Iris pigment epithelial cell (primary cell): ENCODE measurements at places on chromosomes 7 and 10.

DNA sequence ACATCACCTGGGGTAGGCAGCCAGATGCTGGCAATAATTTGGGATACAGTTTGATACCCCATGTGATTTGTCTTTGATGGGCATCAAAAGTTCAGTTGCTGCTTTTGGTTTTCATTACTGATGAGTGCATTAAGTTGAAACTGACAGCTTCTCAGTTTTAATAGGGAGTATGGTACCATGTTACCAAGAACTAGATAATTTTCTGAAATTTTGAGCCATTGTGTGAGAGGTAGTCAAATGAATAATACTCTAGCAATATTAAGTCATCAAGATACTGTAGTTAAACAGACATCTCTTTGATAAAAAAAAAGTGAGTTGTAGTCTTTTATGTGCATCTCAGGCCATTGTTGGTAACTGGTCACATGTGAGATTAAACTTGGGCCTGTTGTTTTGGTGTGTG lies 71.5 kb downstream of the ST7 start:
- no peak for DNase-seq

GRCh38 chr10:14412624-14413023 lies 81.9 kb upstream of the FRMD4A start:
- DNase-seq, result no peak

DNA sequence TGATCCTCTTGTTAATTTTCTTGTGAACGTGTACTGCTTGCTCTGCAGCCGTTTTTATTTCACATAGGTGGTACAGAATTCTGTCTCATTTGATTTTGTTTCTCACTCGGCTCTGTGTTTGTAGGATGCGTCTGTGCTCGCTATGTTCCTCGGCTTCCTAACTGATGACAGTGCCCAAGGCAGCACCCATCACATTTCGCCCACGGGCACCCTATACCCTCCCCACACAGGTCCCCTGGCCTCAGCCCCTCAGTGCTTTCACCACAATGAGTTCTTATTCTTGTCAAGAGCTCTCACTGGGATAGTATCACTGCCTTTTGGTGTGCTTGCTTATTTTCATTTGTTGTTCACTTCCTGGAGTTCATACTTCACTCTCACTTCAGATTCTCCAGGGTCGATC lies 28.1 kb downstream of the UCMA start:
- no peak for DNase-seq

GRCh38 chr7:84088802-84089201 lies 105.8 kb downstream of the SEMA3A start:
- DNase-seq, result peak; percentile 33

- DNase-seq, result no peak
Measured at GRCh38 chr7:102431617-102432298, 1.6 kb upstream of the ORAI2 start.

GRCh38 chr10:78577712-78578111 lies 491.1 kb upstream of the ZMIZ1 start:
- no peak for DNase-seq

GRCh38 chr10:88080213-88080612 lies 216.8 kb downstream of the PTEN start:
- DNase-seq, result peak; percentile 71

GRCh38 chr7:11294965-11295364 lies 321.3 kb downstream of the PHF14 start:
- DNase-seq, result no peak

DNA sequence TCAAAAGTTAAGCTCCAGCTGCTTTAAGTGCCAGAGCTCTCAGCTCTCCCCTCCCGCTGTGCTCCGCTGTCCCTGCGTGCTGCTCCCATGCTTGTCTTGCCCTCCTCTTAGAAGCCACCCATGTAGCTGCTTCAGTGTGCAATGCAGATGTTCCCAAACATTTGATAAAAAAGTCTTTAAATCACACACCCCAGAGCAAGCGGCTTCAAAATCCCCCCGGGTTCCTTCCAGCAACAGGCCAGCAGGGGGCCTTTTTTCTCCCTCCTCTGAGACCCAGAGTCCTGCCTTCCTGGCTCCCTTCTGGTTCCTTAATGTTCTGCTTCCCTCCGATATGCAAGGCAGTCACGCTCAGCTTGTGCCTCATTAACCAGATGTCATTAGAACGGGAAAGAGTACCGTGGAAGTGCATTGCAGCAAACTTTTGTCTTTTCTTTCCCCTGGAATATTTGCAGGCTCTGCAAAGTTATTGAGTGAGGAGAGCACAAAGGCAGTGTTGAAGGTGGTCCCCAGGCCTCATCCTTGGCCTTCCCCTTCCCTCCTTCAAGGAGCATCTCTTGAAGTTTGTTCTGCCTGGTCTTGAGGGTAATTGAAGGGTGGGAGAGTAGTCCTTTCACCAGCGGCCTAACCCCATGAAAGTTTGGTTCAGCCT lies 25.5 kb downstream of the LDB3 start:
- peak; percentile 50 for DNase-seq

GRCh38 chr7:48148311-48148710 lies 22.9 kb upstream of the ABCA13 start:
- DNase-seq, result no peak

- peak; percentile 22 for DNase-seq
Measured at GRCh38 chr7:47040795-47041347, 541.0 kb downstream of the TNS3 start.

DNA sequence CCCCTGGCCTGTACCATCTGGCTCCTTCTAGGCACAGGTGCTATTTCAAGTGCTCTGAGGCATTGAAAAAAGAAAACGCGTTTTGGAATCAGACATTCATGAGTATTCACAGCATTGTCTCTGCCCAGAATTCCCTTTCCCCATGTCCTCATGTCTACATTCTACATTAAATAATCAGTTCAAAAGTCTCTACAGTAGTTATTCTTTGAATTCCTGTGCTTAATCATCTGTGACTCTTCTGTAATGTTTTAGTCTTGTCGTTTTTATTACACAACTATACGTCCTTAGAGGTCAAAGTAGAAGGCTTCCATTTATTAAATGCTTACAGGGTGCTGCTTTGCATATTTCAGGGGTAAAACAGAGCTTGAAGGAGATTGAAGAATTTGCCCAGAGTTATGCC lies 95.7 kb downstream of the BICC1 start:
- DNase-seq, result peak; percentile 58

DNA sequence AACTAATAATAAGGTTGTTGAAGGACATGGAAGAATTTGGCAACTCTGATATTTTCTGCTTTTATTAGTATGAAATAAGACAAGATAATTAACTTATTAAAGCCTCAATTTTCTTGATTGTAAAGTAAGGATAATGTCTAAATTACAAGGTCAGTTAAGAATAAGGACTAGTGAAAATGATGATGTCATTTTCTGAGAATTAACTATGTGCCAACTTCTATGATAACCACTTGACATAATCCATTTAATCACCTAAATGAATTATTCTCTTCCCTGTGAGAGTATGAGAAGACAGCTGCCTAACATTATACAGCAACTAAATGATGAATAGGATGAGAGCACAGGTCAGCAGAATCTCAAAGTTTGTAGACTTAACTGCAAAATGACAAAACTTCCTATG lies 1153.4 kb upstream of the POT1 start:
- no peak for DNase-seq

DNA sequence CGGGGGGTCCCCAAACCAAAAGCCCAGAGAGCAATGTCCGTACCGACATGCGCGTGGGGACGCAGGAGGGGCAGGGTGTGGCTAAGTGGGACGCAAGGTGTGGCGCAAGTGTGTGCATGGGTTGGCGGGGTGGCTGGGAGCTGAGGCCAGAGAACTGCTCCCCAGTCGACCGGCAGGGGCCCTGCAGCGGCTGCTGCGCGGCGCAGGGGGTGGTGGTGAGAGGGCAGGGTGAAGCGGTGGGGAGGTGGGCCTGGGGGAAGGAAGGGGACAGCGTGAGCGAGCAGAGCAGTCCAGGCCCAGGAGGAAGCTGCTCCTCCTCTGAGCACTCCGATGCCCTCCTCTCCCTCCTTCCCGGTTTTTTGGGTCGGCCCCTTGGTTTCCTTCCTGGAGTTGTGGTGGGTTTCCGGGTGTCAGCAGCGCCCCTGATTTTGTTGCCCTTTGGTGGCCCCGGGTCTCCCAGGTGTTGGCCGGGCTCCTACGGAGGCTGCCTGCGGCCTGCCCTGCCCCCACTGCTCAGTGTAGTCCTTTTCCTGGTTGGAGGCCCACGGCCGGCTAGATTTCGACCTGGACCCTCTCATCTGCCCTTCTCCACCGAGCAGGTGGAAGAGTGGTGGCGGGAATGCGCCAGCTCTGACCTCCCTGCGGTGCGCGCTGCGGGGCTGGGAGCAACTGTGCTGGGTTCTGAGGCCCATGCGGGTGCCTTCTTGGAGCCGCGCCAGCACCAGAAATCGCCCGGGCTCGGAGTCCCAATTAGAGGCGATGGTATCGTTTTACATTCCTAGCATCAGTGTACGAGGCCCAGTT lies 40.5 kb upstream of the COMTD1 start:
- DNase-seq, result no peak

DNA sequence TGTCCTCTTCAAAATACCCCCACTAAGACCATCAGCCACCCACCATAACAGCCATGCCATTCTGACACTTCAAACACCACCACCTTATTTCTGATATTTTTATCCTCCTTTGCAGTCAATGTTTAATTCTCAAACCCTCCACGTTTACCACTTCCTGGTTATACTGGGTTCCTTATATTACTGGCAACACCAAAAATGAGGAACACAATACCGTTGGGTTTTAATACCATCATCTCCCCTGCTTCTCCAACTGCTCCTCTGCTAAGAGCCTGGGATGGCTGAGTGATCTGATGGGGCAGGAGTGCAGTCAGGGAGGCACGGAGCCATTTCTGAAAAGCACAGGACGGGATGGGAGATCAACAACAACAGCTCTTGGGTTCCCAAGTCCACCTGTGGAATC lies 140.5 kb downstream of the CHCHD3 start:
- DNase-seq, result no peak

DNA sequence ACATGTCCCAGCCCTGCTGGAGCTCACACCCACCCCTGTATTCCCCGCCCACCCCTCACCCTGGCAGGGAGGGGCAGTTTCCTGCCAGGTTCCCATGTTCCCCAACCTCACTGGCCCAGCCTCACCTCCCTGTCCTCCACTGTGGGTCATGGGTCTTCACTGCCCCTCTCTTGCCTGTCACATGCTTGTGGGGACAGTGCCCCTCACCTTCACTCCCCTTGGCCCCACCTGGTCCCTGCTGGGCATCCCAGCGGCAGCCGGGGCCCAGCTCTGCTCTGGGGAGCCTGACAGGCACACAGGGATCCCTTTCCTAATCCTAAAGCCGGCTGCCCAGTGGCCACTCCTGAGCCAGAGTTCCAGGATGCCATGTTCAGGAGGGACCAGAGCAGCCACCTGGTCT lies 21.4 kb upstream of the ZNF862 start:
- no peak for DNase-seq

DNA sequence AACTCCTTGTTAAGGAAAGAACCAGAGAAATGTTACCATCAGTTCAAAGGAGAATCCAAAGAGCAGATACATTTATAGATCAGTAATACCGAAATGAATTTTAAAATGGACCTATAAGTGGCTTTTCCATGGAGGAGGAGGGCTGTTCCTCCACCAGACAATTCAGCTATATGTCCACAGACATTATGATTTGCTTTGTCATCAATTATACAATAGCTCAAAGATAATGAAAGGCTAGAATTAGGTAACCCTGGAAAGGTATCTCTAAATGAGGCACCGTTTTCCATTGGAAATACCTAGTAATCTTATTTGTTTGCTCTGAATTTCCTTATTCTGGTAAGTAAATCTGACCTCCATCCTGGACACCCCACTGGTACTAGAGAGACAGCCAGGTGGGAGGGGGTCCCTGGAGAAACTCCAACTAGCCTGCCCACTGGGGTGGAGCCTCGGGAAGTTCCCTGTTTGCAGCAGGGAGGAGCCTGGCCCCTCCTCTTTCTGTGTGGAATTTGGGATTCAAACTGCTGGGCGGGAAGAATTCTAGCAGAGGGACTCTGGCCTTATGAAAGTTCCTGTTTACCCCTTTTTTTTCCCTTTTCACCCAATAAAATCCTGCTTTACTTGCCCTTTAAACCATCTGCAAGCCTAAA lies 218.0 kb downstream of the PHF14 start:
- DNase-seq, result no peak

- DNase-seq, result peak; percentile 2
Measured at GRCh38 chr10:104303594-104304355, 34.5 kb downstream of the ITPRIP start.
